Left renal pelvis (tissue), 4 donors: ENCODE measurements at places on chromosomes 7 and 10. TPM values are rescaled to one million over a fixed set of nuclear protein-coding genes. Genes with fewer than 3 reads are reported as not detected.

HOXA13 gene
- polyA plus RNA-seq = not detected

OPN1SW gene
- 1.3 TPM for polyA plus RNA-seq

DNA sequence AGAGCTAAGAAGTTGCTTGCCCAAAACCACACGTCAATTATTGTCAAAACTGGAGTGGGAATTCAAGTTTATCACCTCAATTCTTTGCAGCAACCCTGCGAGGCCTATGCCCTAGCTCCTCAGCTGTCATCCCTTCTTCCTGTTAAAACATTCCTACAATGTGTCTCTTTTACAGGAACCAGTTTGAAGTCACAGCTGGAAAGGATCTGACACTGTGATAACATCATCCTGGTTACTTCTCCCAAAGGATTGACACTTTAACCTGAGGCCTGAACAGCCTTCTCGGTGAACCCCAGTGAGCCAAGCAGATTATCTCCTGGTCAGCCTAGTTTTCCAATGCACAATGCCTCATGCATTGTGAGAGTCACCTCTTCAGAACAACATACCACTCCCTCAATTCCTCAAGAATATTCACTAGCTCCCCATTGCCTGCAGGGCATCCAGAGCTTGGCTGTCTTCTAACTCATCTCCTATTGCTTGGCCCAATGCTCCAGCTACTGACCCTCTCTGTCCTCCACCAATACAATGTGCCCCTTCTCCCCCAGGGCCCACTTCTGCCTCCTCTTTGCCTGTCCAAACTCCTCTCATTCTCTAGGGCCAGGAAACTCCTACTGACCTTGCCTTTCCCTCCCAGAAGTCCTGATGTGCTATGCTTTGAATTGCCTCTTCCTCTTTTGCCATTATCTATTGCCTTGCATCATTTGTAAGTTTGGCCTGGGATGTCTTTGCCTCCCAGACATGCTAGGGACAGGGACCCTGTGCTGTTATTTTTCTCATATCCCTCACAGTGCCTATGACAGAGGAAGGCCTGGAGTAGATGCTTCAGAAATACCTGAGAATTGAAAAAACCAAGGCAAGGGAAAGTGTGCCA, 10.4 kb upstream of the DLG5 start:
- DNase-seq = no peak

GRCh38 chr10:76405922-76406321, 974.5 kb downstream of the LRMDA start:
- no peak for DNase-seq

DNA sequence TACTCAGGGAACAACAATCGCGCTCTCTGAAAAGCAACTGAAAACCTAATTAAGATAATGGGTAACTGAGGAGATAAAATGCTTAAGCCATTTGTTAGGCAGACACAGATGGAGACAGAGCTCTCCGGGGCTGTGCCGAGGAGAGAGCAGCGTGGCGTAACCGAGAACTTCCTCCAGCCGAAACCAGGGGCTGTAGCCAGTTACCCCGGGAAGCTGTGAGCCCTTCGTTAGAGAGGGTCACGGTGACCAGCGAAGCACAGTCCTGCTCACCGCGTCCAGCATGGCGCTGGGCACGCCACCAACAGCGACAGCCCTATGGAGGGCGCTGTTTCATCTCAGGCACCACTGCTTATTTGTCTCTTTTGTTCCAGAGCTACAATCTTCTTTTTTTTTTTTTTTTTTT, 16.1 kb downstream of the PAPOLB start:
- no peak for DNase-seq

DNA sequence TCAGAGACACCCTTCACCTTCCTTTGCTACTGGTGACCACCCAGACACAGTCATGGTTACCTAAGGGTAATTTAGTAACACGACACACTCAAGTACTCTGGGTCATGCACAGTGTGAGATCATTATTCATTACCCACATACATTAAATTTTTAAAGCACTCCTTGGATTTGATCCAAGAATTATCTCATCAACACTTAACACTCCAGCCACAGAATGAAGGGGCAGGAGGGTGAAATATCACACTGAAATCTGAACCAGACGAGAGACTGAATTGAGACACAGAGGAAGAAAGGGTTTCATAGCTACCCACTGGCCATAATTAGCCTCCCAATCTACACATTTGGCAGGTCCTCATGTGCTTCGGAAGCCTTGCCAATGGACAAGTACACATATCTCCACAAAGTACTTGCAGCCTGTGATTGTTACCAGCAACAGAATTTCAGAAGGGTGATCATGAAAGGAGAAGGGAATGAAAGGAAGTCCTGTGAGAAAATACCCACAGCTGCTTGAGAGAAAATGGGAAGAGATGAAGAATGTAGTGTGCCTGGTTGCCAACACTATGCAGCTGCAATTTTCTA, 189.3 kb downstream of the POLR1F start:
- no peak for DNase-seq

GRCh38 chr7:114148779-114149178, 230.0 kb upstream of the PPP1R3A start:
- DNase-seq = no peak

GRCh38 chr10:99331207-99331803, 2.1 kb downstream of the CNNM1 start:
- DNase-seq = no peak

DNA sequence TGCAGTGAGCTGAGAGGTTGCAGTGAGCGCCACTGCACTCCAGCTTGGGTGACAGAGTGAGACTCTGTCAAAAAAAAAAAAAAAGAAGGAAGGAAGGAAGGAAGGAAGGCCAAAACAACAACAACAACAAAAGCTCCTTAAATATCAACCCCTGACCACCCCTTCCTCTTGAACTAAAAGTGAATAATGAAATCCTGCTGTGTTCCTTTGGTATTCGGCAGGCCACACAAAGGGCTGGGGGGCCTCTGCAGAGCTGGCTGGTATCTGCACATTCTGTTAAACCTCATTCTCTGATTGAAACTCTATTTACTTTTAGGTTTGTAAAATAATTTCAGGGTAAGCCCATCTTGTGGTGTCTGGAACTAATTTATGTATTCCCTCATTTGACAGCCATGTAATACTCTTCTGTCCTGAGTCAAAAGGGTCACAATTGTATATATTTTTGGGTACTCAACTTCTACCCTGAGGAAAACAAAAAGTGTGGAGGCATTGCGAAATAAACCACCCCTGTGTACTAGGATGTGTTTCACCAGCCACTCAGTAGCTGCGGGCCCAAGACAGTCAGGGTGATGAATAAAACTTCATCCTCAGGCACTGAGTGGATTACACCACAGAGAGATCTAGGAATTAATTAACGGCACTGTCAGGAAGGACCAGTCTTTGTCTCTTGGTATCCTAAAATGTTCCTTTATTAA, 446.4 kb upstream of the PFKP start:
- DNase-seq = no peak

DNA sequence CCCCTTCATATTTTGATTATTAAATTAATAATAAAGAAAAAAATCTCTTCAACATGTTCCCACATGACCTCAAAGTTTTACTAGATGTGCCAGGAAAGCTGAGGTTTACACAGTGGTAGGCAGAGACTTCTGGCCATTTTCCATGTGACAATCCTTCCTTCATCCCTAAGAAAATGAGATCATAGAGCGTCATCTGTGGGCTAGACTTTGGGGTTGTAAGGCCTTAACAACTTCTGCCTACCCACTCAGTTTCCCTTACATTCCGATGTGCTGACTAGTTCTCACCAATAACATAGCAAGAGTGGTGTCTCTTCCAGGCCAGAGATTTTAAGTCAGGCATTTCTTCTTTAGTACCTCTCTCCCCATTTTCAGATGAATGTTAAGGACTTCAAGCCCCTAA, 171.1 kb upstream of the PHF14 start:
- DNase-seq = no peak
